ENCODE measurements at places on chromosomes 12 and 14.

GRCh38 chr14:75452900-75453816, 25.3 kb downstream of the JDP2 start:
- no peak for DNase-seq

DNA sequence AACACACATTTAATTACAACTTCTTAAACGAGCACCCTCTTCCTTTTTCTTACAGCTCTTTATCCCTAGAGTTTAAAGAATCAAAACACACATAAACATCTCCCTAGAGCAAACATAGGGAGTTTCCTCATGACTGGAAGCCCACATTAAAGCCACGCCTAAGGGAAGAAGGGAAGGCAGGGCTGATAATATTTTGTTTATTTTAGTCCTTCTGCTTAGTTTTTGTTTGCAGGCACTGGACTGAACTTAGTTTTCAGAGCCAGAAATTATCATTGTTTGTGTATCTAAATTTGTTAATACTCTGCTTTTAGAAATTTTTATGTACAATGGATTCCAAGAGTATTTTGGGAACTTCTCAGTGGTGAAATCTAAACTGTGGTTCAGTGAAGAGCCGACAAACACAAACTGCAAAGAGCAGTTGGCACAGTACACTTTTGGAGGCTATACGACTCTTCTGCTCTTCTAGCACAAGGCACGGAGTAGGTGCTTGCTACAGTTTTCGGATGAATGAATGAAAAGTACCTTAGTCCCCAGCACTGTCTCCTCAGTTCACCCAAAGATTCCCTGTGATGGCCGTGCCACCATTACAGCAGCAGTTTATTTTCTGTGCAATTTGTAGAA, 17.6 kb upstream of the AMIGO2 start:
- DNase-seq: no peak

DNA sequence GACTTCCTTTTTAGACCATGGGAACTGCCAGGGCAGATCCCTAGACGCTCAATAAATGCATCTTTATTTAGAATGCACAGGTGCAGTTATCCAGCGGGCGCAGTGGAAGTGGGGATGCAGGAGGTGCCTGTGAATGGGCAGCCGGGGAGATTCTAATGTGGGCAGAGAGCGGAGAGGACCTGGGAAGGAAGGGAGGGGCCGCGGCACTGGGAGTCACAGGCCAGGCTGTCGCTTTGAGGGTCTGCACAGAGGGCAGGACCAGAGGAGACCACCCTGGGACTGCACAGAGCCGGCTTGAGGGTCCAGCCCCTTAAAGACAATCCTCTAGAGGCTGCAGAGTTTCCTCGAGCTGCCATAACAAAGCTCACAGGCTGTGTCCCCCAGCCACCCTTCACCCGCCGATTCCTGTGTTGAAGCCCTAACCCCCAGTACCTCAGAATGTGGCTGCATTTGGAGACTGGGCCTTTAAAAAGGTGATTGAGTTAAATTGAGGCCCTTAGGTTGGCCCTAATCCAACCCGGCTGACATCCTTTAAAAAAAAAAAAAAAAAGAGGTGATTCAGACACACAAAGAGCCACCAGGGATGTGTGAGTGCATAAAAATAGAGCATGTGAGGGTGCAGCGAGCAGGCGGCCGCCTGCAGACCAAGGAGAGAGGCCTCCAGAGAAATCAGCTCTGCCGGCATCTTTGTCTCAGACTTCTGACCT, 44.4 kb upstream of the PPP2R5C start:
- DNase-seq: no peak

- peak; percentile 85 for DNase-seq
These were observed 30.1 kb downstream of the NRDE2 start for GRCh38 chr14:90301668-90302090.

- DNase-seq: no peak
These were observed 304.3 kb upstream of the KITLG start for GRCh38 chr12:88884600-88884999.

GRCh38 chr12:114316076-114316475, 89.9 kb downstream of the TBX5 start:
- DNase-seq: no peak

DNA sequence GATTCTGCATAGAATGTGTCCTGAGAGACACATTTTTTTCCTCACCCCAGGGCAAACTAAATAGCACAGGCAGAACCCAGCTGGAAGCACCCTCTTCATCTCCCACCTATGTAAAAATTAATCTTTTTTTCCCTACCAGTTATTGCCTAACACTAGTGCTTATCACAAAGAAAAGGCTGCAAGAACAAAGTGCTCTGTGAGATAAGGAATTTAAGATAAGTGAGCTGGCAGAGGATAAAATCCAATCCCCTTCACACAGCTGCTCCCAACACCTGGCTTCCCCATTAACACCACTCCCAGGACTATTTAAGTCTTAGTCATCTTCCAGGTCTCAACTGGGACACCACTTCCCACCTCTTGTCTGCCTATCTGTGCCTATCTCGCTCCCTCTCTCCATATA, 75.2 kb downstream of the TTC9 start:
- DNase-seq: no peak

DNA sequence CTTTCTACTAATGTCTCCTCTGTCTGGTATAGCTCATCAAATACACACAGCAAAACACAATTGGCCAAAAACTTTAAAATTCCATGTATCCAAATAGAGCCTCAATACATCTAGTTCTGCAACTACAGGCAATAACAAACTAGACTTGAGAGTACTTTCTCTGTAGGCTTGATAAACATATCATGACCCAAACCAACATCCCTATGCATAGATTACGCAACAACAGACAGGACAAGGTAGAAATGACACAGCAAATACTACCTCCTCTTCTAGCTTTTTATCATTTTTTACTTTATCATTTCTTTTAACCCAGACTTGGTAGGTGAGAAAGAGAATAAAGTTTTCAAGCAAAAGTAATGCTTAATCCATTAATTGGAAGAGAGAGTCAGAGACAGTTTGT, 41.8 kb downstream of the EML5 start:
- no peak for DNase-seq

GRCh38 chr14:23559010-23559925, 3.2 kb downstream of the THTPA start:
- peak; percentile 87 for DNase-seq

DNA sequence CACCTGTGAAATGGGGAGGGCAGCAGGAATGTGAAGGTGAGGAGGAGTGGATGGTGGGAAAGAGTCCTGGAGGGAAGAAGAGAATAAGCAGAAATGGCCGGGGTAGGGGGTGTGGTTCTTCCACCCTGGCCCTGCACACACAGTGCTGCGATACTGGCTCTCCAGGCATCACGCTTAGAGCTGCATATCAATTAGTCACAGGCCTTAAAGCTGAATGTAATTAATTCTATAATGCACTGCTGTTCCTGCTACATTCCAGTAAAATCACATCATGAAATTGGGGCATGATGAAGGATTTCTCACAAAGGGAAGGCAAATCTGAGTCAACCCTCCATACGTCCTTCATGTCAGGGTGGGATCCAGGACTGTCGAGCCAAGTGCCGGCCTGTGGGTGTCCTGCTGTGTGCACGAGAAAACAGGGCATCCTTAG, 566.1 kb downstream of the BCL11B start:
- DNase-seq: no peak

- DNase-seq: no peak
These were observed 295.0 kb upstream of the RTL1 start for GRCh38 chr14:101198398-101199027.

- no peak for DNase-seq
These were observed 78.0 kb downstream of the SRGAP1 start for GRCh38 chr12:63922474-63922873.

DNA sequence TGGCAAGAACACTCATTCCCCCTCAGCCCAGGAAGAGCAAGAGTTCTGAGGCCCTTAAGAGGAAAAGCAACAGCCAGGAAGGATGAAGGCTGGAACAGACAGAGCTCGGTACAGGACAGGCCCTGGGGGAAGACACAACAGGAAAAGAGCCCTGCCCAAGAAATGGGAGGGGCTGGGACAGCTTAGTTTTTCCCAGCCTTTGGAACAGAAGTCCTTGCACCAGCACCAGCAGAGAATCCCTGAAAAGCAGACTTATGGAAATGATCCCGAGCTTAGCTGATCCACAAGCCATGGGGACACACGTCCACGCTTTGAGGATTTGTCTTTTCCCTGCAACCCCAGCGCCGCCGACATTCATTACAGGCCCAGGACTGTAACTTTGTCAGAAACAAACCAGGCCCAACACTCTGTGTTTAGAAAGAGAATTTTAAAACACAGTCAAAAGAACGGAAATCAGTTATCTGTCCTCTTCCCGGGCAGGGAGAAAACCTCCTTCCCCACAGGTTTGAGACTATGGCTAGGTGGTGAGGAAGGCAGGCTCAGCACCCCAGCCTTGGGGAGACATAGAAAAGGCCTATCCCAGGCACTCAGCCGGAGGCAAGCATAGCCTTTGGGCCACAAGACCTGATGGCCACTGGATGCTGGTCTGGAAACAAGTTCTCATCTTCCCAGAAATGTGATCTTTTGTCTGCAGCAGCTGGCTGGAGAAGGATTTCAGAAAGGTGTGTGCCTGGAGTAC, 4.0 kb upstream of the AVIL start:
- DNase-seq: no peak

- peak; percentile 63 for DNase-seq
These were observed 40.9 kb downstream of the DAD1 start for GRCh38 chr14:22547948-22548750.

DNA sequence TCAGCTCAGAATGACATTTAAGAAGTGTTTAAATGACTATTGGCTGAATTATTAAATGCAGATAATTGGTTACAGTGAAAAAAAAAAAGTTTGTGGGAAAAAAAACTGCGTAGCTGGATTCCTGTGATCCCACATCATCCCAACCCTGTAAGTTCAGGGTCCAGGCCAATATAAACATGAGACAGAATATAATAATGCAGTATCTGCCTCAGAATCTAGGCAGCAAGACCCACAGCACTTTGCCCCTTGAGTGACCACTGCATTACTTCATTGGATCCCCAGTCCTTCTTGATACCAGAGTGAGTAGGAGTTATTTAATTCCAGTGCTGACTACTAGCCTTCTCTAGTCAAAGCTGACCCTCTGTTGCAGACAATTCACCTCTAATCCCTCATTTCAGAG, 272.6 kb downstream of the CCER1 start:
- no peak for DNase-seq

GRCh38 chr14:22478670-22479069, 110.4 kb downstream of the DAD1 start:
- peak; percentile 71 for DNase-seq

GRCh38 chr14:104547998-104548700, 31.4 kb upstream of the C14orf180 start:
- DNase-seq: no peak

DNA sequence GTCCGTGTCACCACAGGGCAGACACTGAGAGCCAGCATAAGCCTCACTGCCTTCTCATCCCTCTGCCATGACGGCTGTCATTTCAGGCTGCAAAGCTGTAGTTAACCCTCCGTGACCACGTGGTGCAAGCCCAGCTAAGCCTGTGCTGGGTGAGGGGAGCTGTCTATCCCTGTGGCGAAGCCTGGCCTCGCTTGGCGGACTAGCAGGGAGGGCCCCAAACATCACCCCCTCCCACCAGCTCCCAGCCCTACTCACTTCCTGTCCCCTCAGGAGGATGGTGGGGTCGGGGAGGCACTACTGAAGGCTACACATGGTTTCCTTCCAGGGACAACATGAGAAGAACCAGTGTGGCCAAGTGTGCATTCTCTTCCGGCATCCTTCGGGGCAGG, 88.2 kb downstream of the CHGA start:
- no peak for DNase-seq

DNA sequence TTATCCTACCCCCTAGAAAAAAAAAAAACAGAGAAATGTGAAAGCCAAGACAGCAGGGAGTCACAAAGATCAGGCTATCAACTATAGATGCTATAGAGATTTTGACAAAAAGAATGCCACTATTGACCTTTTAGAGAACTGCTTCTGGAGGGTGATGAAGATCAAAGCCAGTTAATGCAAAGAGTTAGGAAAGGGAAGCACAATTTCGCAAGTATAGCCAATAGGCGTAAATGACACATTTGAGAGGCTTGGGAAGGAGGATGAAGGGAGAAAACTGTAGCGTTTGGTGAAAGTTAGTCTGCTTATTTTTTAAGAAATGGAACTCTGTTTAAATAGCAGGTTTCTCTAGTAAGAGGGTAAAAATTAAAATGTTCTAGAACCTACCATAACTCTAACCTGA, 190.7 kb downstream of the DUSP6 start:
- no peak for DNase-seq

DNA sequence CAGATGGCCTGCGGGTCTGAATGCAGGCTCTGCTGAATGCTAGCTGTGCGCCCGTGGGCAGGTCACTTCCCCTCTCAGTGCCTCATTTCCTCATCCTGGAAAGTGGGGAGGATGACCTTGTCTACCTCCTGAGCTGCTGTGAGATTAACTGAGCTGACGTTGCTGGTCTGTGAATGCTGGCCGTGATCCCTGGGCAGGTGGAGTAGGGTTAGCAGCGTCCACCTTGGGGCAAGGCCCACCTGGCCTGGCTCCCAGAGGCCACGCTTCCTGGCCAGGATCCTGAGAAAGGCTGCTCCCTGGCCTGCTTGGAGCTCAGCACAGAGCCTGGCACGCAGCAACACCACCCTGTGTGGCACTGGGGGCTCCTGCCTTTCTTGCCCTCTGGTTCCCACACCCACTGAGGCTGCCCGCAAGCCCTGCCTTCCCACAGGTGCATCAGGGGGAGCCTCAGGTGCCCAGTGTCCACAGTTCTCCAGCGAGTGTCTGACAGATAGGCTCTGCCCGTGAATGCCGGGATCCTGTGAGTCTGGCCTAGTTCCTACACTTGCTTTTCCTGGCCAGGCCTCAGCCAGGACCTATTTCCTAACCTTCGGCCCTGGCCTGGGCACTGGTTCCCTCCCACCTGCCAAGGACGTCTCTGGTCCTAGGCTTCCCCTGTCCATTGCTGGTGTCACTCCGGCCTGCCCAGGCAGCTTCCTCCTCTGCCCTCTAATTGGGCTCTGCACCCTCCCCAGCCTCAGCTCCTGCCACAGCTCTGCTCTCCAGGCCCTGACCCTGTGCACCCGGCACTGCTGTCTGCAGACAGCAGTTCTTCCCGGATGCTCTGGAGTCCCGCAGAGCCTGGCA, 37.2 kb upstream of the TDRD9 start:
- no peak for DNase-seq

GRCh38 chr12:53935383-53936341, 3.0 kb upstream of the HOXC13 start:
- DNase-seq: peak; percentile 68

- no peak for DNase-seq
These were observed 9.0 kb downstream of the MVK start for GRCh38 chr12:109582636-109583035.

- DNase-seq: no peak
These were observed 112.9 kb upstream of the ATXN7L3B start for GRCh38 chr12:74424778-74425177.

DNA sequence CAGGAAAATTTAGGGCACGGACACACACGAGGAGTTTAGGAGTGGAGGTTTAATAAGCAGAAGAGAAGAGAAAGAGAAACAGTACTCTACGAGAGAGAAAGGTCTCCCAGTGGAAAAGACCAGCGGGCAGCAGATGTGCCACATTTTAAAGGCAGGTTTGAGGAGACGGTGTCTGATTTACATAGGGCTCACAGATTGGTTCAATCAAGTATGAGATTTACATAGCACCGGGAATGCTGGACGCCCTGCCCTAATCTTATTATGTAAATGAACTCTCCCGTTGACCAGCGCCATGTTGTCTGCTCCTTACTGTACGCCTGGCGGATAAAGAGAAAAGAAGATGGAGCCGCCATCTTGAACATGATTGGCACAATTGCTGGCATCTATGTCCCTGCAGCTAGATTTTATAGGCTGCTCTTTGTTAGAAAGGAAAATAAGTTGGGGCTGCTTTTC, 17.9 kb downstream of the NFKBIA start:
- peak; percentile 73 for DNase-seq

- peak; percentile 67 for DNase-seq
These were observed 1.2 kb downstream of the FLRT2 start for GRCh38 chr14:85531141-85531586.

All from brain (organoid and tissue), 16 donors.